ENCODE measurements at places on chromosomes 1 and 21.

DNA sequence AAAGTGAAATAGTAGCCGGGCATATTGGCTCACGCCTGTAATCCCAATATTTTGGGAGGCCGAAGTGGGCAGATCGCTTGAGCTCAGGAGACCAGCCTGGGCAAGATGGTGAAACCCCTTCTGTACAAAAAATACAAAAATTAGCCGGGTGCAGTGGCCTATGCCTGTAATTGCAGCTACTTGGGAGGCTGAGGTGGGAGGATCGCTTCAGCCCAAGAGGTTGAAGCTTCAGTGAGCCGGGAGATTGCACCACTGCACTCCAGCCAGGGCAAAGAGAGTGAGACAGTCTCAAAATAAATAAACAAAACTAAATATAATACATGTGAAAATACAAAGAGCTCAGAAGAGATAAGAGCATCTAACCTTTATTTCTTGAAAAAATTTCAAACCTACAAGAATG is 2.3 kb upstream of the MSTO1 start:
- no peak for DNase-seq

GRCh38 chr1:116277840-116278540 is 95.1 kb upstream of the ATP1A1 start:
- no peak for DNase-seq

DNA sequence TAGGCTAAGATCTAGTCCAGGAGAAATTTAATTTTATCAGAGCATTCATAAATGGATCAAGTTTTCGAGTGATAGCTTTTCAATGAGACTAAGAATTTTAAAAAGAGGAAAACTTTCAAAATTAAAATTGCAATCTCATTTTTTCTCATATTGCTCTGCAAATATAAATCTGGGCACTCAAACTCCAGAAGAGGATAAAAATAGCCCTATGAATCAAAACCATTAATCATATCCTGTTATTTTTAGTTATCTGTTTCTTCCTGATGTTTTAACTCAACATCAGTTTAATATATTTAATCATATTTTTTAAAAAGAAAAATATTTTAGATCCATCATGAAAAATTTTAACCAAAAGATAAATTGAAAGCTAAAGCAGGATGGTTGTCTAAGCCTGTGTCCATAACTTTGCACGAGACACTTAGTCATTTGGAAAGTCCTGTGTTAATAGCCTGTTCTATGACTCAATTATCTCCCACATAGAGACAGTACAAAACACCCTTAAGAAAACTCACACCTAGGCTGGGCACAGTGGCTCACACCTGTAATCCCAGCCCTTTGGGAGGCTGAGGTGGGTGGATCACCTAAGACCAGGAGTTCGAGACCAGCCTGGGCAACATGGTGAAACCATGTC is 17.1 kb upstream of the PRRC2C start:
- DNase-seq: no peak

DNA sequence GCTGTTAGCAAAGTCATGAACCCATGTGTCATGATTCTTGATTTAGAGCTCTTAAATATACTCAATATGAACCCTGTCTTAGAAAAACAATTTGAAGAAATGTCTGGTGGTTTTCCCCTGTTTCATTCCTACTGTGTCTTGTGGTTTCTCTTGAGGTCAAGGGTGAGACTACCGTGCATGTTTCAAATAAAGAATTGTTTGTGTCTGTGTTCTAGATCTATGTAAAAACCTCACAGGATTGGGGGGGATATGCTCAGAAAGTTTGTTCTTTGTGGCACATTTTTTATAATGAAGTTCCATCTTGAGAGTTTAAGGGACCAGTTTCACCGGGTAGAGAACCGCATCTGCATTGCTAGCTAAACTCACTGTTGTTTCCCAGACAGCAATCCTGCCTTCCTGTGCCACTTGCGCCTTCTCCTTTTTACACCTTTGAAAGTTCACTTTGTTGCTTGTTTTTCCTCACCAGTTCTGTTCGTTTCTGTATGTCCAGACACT is 30.9 kb upstream of the CACYBP start:
- no peak for DNase-seq

GRCh38 chr1:224923726-224924125 is 5.7 kb upstream of the DNAH14 start:
- no peak for DNase-seq

GRCh38 chr1:232662910-232663309 is 33.0 kb upstream of the SIPA1L2 start:
- no peak for DNase-seq

GRCh38 chr1:145545055-145545454 is 62.7 kb upstream of the GPR89A start:
- DNase-seq: no peak

DNA sequence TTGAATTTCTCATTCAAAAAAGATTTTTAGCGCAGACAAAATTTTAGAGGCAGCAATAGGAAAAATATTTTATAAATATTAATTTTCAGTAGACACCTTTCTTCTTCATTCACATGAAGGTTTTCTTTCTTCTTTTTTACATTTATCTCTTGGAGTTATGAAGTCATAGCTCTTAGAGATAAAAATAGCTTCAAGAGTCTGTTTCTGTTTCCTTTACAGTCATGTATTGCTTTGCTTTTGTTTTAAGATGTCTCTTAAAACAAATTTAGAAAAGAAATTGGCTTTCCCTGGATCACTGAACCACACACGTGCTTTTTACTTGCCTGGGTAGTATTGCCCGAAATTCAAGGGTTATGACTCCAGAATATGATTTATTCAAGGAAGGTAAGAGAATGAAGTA is 369.9 kb upstream of the LRRC7 start:
- DNase-seq: no peak

- DNase-seq: no peak
These were observed 50.2 kb upstream of the TSHB start for GRCh38 chr1:114979278-114979891.

GRCh38 chr1:241802863-241803262 is 45.1 kb upstream of the EXO1 start:
- DNase-seq: no peak

- DNase-seq: no peak
These were observed 11.6 kb downstream of the IL6R start for GRCh38 chr1:154416471-154417337.

DNA sequence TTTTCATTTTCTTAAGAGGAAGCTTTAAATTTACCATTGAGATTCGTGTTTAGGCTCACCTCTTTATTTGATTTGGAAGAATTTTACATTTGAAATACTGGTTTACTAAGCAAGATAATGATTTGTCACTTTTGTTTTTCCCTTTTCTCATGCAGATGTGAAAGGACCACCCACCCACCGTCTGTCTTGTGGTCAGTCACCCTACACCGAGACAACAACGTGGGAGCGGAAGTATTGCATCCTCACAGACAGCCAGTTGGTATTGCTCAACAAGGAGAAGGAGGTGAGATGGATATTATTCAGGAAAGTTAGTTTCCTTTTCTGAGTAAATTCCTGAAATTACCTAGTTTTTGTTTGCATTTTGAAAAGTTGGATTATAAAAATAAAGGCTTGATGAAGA is 189.5 kb downstream of the RASAL2 start:
- no peak for DNase-seq

DNA sequence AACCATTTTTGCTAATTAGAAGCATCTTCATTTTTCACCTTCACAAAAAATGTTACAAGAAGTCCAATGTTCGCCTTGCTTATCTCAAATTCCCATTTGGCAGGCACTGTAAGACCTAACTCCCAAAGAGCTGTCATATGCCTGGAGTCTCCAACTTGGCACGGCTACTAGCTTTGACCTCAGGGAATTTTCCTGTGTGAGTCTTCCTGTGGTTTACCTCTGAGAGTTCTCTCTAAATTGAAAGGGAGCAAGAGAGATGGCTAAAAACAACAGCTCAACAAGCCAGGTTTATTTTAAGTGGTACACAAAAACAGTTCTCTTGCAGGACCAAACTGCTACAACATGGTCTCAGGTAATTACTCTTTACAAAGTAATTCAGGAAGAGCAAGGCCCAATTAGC is 756.0 kb upstream of the ADGRL2 start:
- DNase-seq: no peak

DNA sequence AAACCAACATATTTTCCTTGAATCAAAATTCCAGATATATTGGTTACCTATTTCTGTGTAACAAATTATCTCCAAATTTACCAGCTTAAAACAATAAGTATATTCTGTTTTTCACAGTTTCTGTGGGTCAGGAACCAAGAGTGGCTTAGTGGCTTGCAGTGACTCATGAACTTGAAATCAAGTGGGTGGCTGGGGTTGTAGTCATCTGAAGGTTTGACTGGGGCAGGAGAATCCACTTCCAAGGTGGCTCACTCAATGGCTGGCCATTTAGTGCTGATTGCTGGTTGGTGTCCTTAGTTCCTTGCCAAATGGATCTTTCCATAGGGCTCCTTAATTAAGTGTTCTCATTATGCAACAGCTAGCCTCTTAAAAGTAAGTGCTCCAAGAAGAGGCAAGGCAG is 43.8 kb downstream of the ALG14 start:
- no peak for DNase-seq

DNA sequence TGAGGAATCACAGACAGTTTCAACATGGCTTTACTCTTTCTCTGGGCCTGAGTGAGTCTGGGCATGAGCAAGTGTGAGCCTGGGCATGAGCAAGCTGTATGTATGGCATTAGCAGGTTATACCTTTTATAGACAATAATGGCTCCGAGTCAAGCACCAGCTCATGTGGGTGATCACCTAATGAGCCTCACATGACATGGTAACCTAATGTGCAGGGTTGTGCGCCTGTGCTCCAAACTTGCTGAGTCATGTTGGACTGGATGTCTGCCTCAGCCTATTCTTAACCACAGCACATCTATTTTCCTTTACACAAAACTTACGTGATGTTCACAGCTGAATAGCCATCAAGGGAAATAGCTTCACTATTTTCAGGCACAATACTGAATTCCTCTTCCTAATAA is 236.2 kb upstream of the NRIP1 start:
- no peak for DNase-seq

DNA sequence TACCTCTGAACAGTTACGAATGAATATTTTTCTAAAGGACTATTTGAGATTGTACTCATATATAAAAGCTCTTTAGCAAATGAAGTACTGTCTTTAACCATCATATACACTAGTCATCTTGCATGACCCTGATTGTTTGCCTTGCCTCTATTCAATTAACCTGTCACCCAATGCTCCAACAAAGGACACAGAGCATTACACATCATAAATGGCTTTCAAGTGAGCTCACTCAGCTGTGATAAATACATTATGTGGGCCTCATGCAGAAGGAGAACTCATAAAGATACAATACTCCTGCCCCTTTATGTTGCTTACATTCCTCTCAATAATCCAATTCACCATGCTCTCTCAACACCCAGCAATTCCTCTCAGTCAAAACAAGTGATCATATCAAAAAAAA is 993.0 kb upstream of the PRMT6 start:
- DNase-seq: peak; percentile 71

DNA sequence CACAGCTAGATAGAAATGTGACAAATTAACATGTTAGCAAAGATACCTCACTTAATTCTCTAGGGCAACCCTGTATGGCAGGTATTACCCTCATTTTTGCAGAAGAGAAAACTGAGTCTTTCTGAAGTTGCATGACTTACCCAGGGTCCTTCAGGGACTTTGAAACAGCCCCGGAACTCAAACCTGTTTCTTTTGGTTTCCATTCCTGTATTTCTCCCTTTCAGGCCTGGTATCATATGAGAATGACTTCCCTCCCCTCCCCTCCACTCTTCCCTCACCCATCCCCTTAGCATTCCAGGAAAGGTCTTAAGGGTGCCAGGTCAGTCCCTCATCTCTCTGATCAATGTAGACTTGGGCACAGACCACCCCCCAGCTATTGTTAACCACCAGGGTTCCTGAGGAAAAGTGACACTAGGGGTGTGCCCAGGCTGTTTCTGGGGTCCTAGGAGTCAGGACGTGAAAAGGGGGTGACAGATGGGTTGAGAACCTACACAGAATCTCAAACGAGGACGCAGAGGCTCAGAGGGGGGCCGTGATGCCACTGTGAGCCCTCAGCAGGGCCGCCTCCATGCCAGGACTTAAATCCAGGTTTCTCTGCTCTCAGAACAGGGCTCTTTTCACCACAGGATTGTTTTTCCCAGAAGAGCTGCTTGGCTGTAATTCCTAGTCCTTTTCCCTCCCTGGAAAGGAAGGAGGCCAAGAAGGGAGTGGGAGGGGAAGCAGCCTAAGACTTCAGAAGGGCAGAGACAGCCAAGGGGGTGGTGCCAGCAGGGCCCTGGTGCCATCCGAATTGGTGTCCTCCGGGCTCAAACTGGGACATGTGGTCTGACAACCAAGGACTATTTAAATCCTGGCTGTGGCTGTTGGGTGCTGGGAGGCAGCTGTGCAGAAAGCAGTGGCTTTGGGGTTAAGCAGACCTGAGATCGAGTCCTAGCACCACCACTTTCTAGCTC is 2.1 kb upstream of the WASF2 start:
- no peak for DNase-seq

DNA sequence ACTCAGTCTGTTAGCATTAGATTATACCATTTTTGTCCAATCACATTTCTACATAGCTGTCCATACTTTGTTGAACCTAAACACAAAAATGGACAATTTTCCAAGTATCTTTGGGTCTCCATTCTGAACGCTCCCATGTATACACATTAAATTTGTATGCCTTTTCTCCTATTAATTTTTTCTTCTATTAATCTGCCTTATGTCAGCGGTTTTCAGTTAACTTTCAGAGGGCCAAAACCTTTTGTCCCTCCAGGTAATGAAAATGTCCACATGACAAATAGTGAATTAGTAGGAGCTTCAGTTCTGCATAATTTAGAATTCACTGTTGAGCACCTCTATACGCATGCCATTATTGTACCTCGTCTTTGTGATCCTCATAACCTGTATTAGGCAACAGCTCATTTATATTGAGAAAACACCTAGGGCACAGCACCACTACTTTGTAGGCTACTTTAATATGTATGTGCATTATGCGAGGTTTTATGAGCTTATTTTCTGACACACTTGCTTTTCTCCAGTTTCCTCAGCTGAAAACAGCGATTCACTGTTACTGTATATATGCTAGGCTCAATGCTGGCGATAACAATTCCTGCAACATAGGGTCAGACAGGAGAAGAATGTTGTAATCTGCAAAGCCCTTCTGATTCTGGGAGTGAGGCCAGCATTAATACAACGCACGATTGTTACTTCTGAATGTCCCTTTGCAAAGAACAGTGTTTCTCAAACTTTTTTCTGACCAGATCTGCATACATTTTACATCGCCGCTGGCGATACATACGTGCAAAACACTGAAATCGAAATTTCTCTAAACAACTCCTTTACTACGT is 1.1 kb upstream of the ABCD3 start:
- no peak for DNase-seq

DNA sequence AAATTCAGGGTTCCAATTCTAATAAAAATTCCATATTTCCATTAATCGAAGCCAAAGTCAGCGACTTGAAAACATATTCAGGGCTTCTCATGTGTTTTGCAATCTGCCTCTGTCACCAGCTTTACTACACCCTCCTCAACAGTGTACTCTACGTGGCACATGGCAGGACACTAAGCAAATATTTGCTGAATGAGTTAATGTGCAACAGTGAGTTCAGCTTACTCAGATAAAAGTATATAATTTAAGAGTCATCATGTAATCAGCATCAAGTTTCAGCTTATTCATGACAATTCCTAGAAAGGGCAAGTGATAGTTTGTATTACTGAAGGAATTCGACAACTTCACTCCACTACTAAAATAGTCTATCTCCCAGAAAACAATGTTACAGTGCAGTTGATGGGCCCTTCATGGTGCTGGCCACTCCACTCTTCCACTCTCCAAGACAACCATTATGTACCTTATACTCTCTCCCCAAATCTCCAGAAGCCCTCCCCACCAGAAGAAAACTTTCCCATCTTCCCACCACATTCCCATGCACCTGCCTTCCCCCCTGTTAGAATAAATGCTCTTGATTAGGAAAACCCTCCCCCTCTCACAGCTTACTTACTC is 97.3 kb downstream of the TTLL7 start:
- no peak for DNase-seq

GRCh38 chr1:184310157-184310819 is 76.5 kb upstream of the C1orf21 start:
- no peak for DNase-seq

Measured in NCI-H187 treated with DMSO at 0.1 percent for 48 hours (cell line).